MM.1S (cell line): ENCODE measurements at places on chromosomes 3 and 15.

DNA sequence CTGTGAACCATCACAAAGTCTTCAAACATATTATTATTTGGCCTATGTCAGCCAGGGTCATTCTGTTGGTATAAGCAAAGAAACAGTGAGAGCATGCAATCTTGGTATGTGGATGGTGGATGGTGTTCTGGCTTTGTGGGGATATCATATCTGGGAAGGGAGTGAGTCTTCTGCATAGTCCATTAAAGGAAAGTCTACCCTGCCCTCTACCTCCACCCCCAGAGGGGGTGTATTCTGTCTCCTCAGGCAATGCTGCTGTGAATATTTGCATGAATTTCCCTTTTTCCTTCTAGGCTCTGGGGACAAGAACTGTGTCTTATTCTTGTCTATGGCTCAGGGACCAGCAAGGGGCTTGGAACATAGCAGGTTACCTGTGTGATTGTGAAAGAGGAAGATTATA, 495.8 kb downstream of the PDCD6IP start:
- no peaks in the 10 kb centered on the region for H3K27me3 ChIP-seq
- no peaks in the 10 kb centered on the region for H3K36me3 ChIP-seq
- no peak overlapping the region for H3K27ac ChIP-seq
- no peak for DNase-seq
- H3K4me3 ChIP-seq: no peak overlapping the region
- H3K4me1 ChIP-seq: no peaks in the 10 kb centered on the region

GRCh38 chr3:11803977-11804892, 42.5 kb downstream of the TAMM41 start:
- 0 out of 2 replicates have a peak, but pooled peaks cover 3% of the 10 kb centered on the region for H3K36me3 ChIP-seq
- peak; percentile 69 for DNase-seq
- H3K27me3 ChIP-seq: no peaks in the 10 kb centered on the region
- H3K4me1 ChIP-seq: no peaks in the 10 kb centered on the region

GRCh38 chr15:91338766-91339165, 238.7 kb downstream of the SV2B start:
- peak; percentile 36 for DNase-seq
- H3K36me3 ChIP-seq: no peaks in the 10 kb centered on the region
- no peak overlapping the region for H3K4me3 ChIP-seq
- no peaks in the 10 kb centered on the region for H3K27me3 ChIP-seq

- DNase-seq: no peak
- no peaks in the 10 kb centered on the region for H3K27me3 ChIP-seq
- H3K4me1 ChIP-seq: peaks cover 19% of the 10 kb centered on the region
- no peaks in the 10 kb centered on the region for H3K36me3 ChIP-seq
These were observed 7.8 kb upstream of the AHSG start for GRCh38 chr3:186605078-186605477.

DNA sequence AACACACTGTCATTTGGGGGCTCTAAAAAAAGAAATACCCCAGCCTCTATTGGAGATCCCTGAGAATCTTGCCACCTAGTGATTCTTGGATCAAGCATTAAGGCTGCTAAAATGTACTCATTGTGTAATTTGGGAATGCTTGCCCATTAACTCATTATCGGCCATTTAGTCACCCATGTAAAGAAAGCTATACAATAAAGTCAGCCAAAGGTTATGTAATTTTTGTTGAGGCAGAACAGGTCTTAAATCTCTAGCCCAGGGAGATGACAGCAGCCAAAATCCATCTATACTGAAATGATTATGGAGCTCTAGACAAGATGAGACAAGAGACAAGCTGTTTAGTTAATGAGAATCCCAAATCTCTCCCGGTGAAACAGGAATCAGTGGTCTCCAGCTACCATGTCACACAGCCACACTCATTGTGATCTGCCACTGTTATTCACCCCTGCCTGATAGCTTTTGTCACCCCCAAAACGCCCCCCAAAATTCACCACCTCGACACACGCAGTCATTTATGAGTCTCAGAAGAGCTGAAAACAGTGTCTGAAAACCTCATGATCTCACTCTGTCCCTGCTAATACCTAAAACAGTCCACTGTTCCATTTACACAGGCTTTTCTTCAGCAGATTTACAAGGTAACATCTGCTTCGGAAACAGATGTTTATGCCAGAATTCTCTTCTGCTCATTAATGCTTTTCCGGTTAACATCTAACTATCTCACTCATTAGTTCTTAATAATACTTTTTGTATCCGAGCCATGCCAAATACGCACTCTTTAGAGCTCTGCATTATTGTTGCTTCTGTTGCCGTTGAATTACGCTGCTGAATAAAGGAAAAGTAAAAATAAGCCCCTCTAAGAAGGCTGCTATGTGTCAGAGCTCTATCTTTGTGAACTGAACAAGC, 138.5 kb downstream of the RORA start:
- no peaks in the 10 kb centered on the region for H3K36me3 ChIP-seq
- no peak for DNase-seq
- no peak overlapping the region for H3K27ac ChIP-seq
- no peaks in the 10 kb centered on the region for H3K27me3 ChIP-seq
- 0 out of 2 replicates have a peak, but pooled peaks cover 7% of the 10 kb centered on the region for H3K4me1 ChIP-seq

DNA sequence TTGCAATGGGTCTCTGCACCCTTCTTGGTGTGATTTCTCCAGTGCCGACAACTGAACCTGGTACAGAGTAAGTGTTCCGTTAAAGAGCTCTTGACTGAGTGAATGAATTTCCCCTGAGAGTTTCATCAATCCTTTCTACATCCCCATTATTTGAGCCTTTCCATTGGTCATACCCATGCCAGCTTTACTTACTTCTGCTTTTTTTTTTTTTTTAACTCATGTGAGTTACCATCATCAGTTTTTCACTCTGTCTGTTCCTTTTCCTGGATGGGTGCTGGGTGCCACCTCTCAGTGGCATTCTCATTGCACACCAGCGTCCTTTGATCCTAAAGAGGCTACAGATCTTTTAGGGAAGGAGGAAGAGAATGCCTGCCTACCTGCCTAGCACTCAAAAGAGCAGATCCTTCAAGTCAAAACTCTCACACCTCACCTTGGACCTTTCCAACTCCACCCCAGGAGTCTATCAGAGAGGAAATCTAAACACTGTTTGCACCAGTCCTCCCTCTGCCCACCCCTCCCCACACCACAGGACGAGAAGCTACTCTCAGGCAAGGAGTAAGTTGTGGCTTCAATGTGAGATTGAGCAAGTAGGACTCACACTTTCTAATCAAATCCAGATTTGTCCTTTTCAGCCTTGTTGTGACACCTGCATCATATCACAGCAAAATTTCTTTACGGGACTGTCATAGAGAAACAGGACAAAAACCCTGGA, 13.1 kb upstream of the USP3 start:
- H3K4me1 ChIP-seq: peaks cover 21% of the 10 kb centered on the region
- DNase-seq: no peak
- no peak overlapping the region for H3K4me3 ChIP-seq
- no peaks in the 10 kb centered on the region for H3K36me3 ChIP-seq

DNA sequence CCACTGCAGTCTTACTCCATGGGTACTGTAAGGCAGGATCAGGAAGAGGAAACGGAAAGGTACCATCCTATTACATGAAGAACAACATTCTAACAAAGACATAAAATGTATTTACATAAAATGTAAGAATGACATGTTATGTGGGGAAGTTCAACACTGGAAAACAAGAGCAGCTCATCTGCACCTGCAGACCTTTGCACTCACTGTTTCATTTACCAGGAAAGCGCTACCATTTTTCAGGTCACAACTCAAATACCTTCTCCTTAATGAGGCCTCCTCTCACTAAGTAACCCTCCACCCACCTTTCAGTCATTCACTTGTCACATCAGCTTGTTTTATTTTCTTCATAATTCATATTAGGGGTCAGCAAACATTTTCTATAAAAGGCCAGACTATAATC, 2.6 kb downstream of the TMCC1 start:
- peak overlapping the region; percentile 96 for H3K27ac ChIP-seq
- peak overlapping the region; percentile 97 for H3K4me3 ChIP-seq
- no peaks in the 10 kb centered on the region for H3K36me3 ChIP-seq
- H3K27me3 ChIP-seq: no peaks in the 10 kb centered on the region

- H3K4me1 ChIP-seq: peaks cover 23% of the 10 kb centered on the region
- H3K36me3 ChIP-seq: no peaks in the 10 kb centered on the region
- H3K27ac ChIP-seq: no peak overlapping the region
- no peaks in the 10 kb centered on the region for H3K27me3 ChIP-seq
- no peak overlapping the region for H3K4me3 ChIP-seq
These were observed 653.1 kb downstream of the RBMS3 start for GRCh38 chr3:29933802-29934490.

DNA sequence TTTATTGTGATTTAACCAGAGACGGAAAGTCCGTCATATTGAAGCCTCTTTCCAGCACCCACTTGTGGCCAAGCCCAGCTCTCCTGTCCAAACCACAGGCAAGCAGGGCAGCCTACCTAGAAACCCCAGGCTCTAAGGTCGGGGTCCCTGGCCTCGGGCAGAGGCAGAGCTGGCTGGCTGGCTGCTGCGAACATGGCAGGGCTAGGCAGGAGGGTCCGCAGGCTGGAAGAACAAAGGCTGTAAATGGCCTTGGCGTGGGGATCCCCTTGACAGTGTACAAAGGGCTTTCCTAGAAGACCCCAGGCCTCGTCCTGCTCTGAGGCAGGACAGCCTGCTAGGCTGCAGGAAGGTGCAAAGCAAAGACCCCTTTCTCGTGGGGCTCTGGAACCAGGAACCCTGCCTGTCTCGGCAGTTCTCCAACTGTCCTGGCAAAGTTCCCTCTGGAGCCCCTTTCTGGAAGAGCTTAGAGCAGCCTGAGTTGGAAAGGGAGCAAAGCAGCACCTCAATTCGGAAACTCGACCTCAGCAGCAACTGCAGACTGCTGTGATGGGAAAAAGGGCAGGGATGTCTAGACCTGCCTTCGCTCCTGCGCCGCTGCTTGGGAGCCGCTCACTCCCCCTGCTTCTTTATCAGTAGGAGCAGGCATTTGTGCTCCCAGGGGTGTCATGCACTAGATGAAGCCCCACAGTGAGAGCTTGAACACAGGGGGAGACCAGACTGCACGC, 8.5 kb downstream of the CALML4 start:
- no peak for DNase-seq
- peaks cover 39% of the 10 kb centered on the region for H3K4me1 ChIP-seq
- no peak overlapping the region for H3K4me3 ChIP-seq
- no peaks in the 10 kb centered on the region for H3K27me3 ChIP-seq
- no peak overlapping the region; the same call in 1 of the 2 replicates for H3K27ac ChIP-seq

- H3K36me3 ChIP-seq: no peaks in the 10 kb centered on the region
- H3K4me1 ChIP-seq: no peaks in the 10 kb centered on the region
- no peak overlapping the region for H3K27ac ChIP-seq
- no peak overlapping the region for H3K4me3 ChIP-seq
- DNase-seq: no peak
These were observed 613.0 kb downstream of the CADM2 start for GRCh38 chr3:85571835-85572234.

- no peak overlapping the region for H3K4me3 ChIP-seq
- no peaks in the 10 kb centered on the region for H3K27me3 ChIP-seq
- H3K36me3 ChIP-seq: no peaks in the 10 kb centered on the region
- DNase-seq: peak; percentile 35
- peaks cover 10% of the 10 kb centered on the region for H3K4me1 ChIP-seq
These were observed 236.6 kb downstream of the SV2B start for GRCh38 chr15:91336687-91337086.

GRCh38 chr3:101964861-101965260, 115.5 kb downstream of the NFKBIZ start:
- H3K4me1 ChIP-seq: no peaks in the 10 kb centered on the region
- no peak for DNase-seq
- no peak overlapping the region for H3K4me3 ChIP-seq

GRCh38 chr15:54772663-54773062, 424.1 kb downstream of the RSL24D1 start:
- no peak overlapping the region for H3K27ac ChIP-seq
- H3K36me3 ChIP-seq: no peaks in the 10 kb centered on the region
- no peaks in the 10 kb centered on the region for H3K27me3 ChIP-seq
- no peak overlapping the region for H3K4me3 ChIP-seq

DNA sequence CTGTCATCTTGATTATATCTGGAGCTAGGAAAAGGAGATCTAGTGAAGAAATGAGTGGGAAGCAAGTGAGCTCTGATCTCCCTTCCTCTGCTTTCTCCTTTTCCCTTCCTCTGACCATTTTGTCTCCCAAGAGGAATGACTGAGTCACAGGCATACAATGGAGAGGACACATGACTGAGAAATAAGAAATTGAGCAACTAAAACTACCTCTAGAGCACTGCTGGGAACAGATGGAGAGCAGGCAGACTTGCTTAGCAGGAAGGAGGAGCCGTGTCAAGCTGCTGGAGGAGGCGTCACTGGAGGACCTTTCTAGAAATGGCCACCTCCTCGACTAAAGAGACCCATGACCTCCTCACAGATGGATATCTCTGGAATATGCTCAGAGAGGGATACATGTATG, 66.9 kb upstream of the MYO5C start:
- H3K27me3 ChIP-seq: no peaks in the 10 kb centered on the region
- H3K4me1 ChIP-seq: no peaks in the 10 kb centered on the region
- peaks cover 17% of the 10 kb centered on the region for H3K36me3 ChIP-seq
- DNase-seq: no peak

- H3K4me1 ChIP-seq: no peaks in the 10 kb centered on the region
- H3K4me3 ChIP-seq: no peak overlapping the region
- no peak for DNase-seq
- H3K27me3 ChIP-seq: no peaks in the 10 kb centered on the region
- H3K27ac ChIP-seq: no peak overlapping the region
These were observed 164.1 kb upstream of the CCDC54 start for GRCh38 chr3:107213044-107213669.

DNA sequence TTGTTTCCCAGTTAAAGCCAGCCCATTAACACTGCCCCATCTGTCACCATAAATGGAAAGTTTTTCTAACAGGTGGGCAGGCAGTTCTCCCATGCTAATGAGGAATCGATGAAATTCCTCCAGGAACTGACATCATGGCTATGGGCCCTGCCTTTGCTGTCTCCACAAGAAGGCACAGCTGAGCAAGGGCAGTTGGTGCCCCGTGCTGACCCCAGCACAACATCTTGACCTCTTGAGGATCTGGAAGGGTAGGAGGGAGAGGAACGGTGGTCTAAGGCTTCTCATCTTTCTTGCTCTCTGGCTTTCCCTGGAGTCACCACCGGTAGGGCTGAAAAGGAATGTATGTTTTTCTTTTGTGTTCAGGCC, 46.7 kb downstream of the CHCHD6 start:
- no peak overlapping the region for H3K27ac ChIP-seq
- no peaks in the 10 kb centered on the region for H3K36me3 ChIP-seq
- no peaks in the 10 kb centered on the region for H3K27me3 ChIP-seq
- no peak for DNase-seq
- no peak overlapping the region for H3K4me3 ChIP-seq

DNA sequence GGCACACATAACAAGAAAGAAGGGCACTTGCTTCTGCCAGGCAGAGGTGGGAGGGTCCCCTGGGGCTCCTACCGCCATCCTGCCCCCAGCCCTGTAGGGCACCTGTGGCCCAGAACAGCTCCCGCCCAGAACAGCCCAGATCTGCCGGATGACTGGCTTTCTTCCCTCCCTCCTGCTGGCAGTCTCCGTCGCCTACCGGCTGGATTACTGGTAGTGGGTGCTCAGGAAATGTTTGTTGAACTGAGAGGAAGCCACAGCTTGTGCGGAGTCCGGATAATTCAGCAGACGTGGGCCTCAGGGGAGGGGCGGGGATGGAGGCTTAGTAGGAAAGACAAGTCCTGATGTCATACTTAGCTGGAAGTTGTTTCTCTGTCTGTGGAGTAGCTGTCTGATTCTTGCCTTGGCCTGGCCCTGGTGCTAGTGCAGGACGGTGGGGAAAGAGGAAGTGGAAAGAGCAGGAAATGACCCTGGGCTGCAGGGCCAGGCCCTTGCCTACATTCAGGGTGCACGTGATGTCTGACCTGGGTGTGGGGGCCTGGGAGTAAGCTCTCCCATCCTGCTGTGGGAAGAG, 6.7 kb downstream of the CCDC9B start:
- no peak for DNase-seq
- no peaks in the 10 kb centered on the region for H3K27me3 ChIP-seq
- no peaks in the 10 kb centered on the region for H3K36me3 ChIP-seq
- H3K27ac ChIP-seq: no peak overlapping the region
- H3K4me3 ChIP-seq: no peak overlapping the region
